ENCODE measurements at places on chromosomes 1 and 21.

DNA sequence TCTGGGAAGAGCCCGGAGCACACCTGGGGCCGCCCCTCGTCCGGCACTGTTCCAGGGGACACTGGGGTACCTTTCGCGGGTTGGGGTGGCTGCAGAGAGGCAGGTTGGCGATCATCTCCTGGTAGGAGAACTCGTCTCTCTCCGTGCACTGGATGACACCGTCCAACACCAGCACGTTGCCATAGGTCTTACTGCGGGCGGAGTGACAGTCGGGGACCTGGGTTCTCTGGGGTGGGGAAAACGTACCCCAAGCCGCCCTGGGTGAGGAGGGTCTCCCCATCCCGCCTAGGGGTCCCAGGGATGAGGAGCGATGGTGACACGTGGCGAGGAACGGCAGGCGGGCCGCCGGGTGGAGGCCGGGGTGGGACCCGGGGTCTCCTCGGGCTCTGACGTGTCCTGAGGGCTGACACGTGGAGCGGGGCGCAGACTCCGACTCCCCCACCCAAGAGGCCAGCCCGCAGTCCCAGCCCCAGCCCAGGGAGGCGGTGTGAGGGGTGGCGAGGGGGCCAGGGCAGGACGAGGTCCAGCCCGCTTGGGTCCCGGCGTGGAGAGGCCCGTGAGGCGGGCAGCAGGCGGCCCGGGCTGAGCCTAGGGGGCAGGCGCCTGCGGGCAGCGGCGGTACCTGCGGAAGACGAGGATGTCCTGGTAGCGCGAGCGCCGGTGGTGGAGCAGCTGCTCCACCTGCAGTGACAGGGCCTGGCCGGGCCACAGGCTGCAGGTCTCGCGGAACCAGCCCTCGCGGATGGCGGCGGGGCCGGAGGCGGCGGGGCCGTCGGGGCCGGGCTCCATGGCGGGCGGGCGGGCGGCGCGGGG, 457 bp downstream of the SRM start:
- DNase-seq = no peak

DNA sequence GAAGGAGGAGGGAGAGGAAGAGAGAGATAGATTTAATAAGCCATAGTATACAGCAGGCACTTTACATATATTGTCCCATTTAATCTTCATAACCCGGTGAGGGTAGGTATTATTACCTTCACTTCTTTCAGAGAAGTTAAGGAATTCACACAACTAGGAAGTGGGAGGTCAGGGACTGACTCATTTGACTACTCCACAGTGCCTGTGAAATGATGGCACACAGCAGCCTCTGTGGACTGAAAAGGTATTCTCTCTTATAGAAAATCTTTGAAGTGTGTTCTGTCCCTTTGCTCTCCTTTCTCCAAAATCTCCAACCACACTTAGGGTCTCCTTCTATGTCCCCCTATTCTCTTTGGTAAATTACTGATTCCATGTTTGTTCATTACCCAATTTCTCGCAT, 23.9 kb downstream of the PALMD start:
- no peak for DNase-seq

- no peak for DNase-seq
These were observed 101.9 kb downstream of the ZNF644 start for GRCh38 chr1:90919900-90920299.

DNA sequence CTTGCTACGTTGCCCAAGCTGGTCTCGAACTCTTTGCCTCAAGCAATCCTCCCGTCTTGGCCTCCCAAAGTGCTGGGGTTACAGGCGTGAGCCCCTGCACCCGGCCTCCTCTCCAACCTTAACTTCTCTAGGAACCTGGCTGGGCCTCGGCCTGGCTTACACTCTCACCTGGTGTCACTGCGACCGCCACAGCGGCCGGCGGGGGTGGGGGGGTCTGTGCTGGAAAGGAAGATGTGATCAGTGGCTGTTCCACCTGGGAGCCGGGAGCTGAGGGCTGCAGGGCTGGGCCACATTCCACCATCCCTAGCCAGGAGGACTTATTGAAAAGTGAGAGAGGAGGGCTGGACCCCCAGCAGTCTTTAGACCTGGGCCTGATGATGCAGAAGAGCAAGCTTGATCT, 48.6 kb downstream of the HSPG2 start:
- no peak for DNase-seq

DNA sequence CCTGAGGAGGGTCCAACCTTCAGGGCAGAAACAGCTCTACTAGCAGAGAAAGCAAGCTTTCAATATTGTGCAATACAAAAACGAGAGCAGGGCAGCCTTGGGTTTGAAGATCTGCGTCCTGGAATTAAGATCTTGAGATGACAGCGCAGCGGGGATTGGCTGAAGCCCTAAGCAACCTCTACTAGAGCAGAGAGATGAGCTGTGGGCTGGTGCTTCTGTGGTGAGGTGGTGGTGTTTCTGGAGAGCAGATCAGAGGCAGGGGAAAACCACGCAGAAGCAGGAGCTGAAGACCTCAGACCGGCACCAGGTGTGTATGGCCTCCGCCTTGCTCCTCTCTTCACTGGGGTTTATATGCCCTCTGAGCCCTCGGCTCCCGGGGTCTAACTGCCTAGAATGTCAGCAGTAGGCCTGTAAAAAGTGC, 12.5 kb downstream of the TRAF3IP3 start:
- DNase-seq = no peak

DNA sequence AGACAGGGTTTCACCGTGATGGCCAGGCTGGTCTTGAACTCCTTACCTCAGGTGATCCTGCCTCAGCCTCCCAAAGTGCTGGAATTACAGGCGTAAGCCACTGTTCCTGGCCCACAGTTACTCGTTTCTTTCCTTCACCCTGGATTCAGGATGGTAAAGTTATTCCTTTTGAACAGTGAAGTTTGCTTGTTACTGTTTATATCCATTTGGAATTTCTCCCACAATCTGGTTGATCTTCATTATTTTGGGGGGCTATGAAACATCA, 43.0 kb downstream of the WDR4 start:
- DNase-seq = no peak

DNA sequence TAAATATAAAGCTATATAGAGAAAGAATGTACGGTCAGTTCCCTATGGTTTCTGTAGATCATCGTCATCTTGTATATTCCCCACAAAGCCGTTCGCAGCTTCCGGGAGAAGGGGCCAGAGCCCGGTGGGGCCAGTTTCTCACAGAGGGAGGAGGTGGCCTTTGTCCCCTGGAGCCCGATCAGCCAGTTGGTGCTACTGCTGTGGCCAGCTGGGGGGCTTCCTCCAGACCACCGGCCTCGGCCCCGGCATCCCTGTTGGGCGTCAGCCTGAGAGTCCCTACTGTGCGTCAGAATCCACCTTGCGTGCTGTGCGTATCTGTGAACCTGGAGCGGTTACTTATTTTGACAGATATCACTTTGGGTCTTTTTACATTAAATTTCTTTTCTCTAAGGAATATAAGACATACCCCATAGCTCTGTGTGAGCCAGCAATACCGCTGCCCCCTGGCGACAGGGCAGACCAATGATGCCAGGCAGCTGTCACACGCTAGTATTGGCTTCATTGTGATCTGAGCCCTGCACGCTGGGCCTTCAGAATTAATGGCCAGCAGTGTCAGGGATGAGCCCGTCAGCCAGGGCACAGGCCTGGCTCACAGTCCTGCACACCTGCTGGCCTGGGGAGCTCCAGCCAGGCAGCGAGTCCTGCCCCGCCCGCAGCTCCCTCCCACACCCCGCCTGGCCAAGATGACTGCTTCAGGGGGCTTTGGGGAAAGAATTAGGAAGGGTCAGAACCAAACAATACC, 145.9 kb downstream of the PGBD5 start:
- no peak for DNase-seq

DNA sequence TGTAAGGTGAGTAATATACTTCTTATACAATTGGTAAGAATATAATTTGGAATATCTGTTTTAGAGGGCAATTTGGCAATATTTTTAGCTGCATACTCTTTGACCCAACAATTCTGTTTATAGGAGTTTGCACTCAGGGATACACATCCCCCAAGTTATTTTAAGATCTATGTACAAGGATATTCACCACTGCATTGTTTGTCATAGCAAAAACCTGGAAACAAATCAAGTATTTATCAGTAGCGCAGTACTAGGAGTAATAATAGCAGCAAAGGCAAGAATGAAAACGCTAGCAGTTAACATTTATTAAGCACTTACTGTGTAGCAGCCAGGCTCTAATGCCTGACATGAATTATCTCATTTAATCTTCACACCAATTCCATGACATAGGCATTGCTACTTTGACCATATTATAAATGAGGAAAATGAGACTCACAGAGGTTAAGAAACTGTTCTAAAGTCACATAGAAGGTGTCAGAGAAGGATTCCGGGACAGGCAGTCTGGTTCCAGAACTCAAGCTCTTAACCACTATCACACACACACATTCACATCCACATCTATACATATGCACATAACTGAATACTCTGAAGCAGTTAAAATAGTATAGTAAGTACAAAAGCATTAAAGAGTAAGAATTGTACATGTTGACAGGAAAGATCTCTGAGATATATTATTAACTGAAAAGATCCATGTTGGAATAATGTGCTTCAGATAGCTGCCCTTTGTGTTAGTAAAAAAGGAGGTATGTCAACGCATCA, 30.6 kb downstream of the PHC2 start:
- no peak for DNase-seq

- no peak for DNase-seq
These were observed 52.7 kb upstream of the WASF2 start for GRCh38 chr1:27542463-27543273.

DNA sequence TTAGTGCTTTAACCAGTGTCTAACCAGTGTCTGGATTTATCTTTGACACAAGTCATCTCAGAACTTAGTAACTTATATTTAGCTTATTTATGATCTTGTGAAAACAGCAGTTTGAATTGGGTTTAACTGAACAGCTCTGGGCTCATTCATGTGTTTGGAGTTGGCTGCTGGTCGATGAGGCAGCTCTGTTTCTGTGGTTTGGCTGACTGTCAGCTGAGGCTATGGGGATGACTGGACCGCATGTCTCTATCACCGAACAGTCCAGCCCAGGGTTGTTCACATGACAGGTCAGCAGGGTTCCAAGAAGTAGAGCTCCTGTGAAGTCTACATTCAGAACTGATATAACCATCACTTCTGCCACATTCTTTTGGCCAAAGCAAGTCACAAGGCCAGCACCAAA, 29.1 kb upstream of the C21orf91 start:
- no peak for DNase-seq

GRCh38 chr1:167216809-167217208, 3.9 kb upstream of the POU2F1 start:
- no peak for DNase-seq

- peak; percentile 40 for DNase-seq
These were observed 689 bp upstream of the GPR137B start for GRCh38 chr1:236141447-236142252.

- no peak for DNase-seq
These were observed 28.2 kb downstream of the SLC2A1 start for GRCh38 chr1:42930178-42931107.

GRCh38 chr1:15775706-15776105, 17.1 kb downstream of the FBLIM1 start:
- DNase-seq = no peak

- peak; percentile 47 for DNase-seq
These were observed 57.9 kb downstream of the FMN2 start for GRCh38 chr1:240149484-240150094.

GRCh38 chr1:40665335-40666171, at the start of gene RIMS3:
Gene RIMS3 (minus strand): TSS chr1:40665682. CDS start chr1:40641925, 23,757 bp downstream.
- peak; percentile 78 for DNase-seq

GRCh38 chr1:68433395-68433794, 16.4 kb downstream of the RPE65 start:
- no peak for DNase-seq

- DNase-seq = no peak
These were observed 36.4 kb downstream of the OLFML2B start for GRCh38 chr1:161987303-161987702.

GRCh38 chr1:235088907-235089306, 39.7 kb downstream of the TOMM20 start:
- no peak for DNase-seq

- DNase-seq = no peak
These were observed 13.7 kb downstream of the GGPS1 start for GRCh38 chr1:235342039-235342438.

GRCh38 chr1:245043611-245043940, 111.2 kb upstream of the KIF26B start:
- no peak for DNase-seq

DNA sequence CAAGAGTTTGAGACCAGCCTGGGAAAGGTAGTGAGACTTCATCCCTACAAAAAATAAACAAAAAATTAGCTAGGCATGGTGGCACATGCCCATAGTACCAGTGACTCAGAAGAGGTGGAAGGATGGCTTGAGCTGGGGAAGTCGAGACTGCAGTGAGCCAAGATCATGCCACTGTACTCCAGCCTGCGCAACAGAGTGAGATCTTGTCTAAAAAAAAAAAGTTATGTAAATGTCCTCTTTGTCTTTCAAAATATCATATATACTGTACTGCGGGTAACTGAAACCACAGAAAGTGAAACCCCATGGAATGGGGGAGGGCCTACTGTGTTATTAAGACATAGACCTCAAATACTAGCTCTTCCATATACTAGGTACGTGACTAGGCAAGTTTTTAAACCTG, 20.8 kb downstream of the ACADM start:
- no peak for DNase-seq

GRCh38 chr1:187771396-187771795, 942.6 kb downstream of the PLA2G4A start:
- no peak for DNase-seq

- DNase-seq = no peak
These were observed 30.8 kb upstream of the CPLANE2 start for GRCh38 chr1:16267690-16268180.

GRCh38 chr1:164771619-164772361, 212.8 kb downstream of the PBX1 start:
- no peak for DNase-seq

GRCh38 chr1:53982034-53982762, 35.8 kb downstream of the LDLRAD1 start:
- DNase-seq = no peak

- DNase-seq = peak; percentile 18
These were observed 183.0 kb downstream of the HIVEP3 start for GRCh38 chr1:41735631-41736260.

- DNase-seq = no peak
These were observed 18.6 kb downstream of the LRRC38 start for GRCh38 chr1:13495186-13495585.

GRCh38 chr1:220902916-220903315, 23.7 kb downstream of the HLX start:
- DNase-seq = no peak

- DNase-seq = no peak
These were observed 20.1 kb downstream of the NPHP4 start for GRCh38 chr1:5972198-5972520.

DNA sequence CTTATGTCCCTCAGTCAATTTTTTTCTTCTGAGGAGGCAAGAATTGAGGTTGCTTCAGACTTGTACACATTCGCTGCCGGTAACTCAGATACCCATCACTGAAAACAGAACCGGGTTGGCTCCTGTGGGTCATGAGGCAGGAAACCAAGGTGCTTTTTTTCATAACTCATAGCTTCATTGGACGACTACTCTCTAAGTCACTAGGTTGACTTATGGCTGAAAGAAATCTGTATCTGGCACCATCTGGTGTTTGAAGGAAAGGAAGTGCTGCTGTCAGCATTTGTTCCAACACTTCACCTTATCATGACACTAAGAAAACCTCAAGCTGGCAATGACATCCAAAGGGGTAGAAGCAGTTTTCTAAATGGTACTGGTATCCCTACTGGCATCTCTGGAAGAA, 82.3 kb downstream of the TBX19 start:
- DNase-seq = no peak

- no peak for DNase-seq
These were observed 52.5 kb downstream of the SLC30A10 start for GRCh38 chr1:219875860-219876259.

All from NCI-H1092 treated with DMSO at 0.1 percent for 48 hours (cell line).